NCI-H1694 (cell line): ENCODE measurements at places on chromosomes 2 and 18.

GRCh38 chr18:62954366-62954765 is 239.0 kb downstream of the PHLPP1 start:
- no peak for DNase-seq

GRCh38 chr2:66189553-66189952 is 245.4 kb upstream of the MEIS1 start:
- DNase-seq: no peak

- DNase-seq: no peak
These were observed 31.0 kb downstream of the TANC1 start for GRCh38 chr2:158999458-158999857.

GRCh38 chr2:48284621-48285212 is 245.2 kb upstream of the STON1 start:
- no peak for DNase-seq

GRCh38 chr18:69161383-69162028 is 239.2 kb upstream of the DOK6 start:
- no peak for DNase-seq
